ENCODE measurements at places on chromosomes 2 and 18.

GRCh38 chr2:48413676-48414075 lies 116.3 kb upstream of the STON1 start:
- DNase-seq: no peak

DNA sequence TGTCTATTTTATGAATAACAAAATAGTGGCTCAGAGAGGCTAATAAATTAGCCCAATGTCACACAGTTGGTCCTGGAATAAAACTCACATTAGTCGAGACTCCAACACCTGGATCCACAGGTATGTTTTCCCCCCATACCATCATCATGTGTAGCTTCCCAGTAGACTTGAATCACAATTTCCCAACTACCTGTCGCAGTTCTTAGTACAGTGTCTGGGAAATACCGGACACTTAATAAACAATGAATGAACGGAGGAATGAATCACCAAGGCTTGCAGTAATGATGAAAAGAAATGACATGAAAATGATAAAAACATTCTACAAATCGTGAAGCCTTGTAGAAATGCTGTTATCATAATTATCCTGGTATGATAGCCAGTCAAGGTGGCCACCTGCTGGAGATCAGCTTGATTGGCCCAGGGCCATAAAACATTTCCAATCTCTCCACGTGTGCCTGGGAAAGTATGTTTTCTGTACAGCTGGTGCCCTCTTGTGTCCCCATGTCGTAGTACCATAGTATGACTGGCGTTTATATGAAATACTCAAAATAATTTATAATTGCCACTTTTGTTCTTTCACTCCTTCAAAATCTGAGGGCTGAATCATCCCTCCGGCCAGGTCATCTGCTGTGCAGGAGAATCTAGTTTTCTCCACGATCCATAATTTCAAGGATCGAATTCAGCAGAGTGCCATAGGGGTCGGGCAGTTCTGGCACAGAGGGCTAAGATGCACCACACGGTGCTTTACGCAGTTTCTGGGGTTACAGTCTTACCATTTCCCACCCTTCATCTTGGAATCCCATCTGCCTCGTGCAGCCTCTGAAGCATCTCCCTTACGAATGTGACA lies 95.4 kb downstream of the LAMA1 start:
- DNase-seq: no peak

DNA sequence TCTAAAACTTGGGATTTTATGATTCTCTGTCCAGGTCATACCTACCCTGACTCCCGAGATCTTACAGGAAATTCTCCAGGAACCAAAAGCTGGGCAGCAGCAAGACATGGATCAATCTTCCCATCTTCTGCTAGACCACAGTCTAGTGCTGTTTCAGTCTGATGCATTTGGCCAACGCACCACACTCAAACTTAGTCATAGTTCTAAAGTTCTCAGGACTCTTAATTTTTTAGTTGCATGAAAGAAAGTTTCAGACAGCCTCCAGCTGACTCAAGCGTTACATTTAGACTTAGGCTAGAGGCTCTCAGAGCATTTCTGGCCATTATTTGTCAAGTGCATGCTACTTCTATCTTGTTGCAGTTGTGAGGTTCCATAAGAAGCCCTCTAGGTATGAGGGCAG lies 230.1 kb upstream of the CCDC150 start:
- no peak for DNase-seq

GRCh38 chr2:208208335-208209085 lies 18.7 kb upstream of the C2orf80 start:
- DNase-seq: no peak

- no peak for DNase-seq
These were observed 491.3 kb downstream of the IRS1 start for GRCh38 chr2:226308323-226308680.

DNA sequence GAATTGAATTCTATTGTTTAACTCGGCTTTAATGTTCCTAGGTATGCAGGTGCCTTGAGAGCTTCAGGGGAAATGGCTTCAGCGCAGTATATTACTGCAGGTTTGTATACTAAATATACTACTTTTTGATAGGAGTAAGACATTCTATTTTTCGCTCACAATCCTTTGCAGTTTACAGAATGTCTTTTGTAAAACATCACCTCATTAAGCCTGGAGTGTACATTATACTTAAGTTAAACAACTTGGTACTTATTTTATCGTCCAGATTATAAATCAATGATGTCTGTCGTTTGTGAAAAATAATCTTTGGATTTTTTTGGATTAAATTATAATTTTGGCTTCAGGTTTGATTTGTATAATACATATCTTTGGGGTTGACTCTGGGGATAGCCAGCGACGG lies 34.4 kb downstream of the USP14 start:
- DNase-seq: no peak

DNA sequence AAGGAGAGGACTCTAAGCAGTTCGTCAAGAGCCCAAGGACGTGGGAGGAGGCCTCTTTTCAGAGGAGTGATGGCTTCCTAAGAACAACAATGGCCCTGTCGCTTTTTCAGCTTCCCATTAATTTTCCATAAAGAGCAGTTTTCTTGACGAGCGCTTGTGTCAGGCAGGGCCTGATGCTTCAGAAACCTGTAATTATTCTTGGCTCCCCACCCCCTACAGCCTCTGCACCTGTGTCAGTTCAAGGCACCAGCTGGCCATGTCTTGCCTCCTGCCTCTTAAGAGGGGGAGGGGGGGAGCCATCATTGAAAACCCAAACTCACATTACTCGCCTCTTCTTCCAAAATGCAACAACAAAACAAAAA lies 32.3 kb downstream of the KLF7 start:
- DNase-seq: no peak

All from SIG-M5 (cell line).